Kidney glomerular epithelial cell (primary cell): ENCODE measurements at places on chromosomes 12 and 14.
A peak's percentile ranks its signal among the peaks of the same experiment; 100 is the strongest.

GRCh38 chr12:95918194-95918993 is 24.0 kb downstream of the CCDC38 start:
- DNase-seq = peak; percentile 58

- peak; percentile 60 for DNase-seq
Measured at GRCh38 chr12:93943780-93944179, 204.6 kb upstream of the PLXNC1 start.

DNA sequence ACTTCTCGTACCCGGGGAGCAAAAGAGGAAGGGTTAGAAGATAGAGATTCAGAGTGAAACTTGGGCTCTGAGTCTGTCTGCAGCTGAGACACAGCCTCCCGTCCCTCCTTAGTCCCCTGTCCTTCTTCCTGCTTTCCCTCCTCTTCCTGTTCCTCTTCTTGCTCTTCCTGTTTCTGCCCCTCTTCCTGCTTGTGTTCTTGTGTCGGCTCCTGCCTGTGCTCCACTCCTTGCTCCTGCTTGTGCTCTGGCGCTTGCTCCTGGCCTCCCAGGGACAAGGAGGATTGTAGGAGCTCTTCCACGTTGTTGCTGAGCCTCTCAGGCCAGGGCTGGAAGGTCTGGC is 3.0 kb downstream of the ACRBP start:
- no peak for DNase-seq

DNA sequence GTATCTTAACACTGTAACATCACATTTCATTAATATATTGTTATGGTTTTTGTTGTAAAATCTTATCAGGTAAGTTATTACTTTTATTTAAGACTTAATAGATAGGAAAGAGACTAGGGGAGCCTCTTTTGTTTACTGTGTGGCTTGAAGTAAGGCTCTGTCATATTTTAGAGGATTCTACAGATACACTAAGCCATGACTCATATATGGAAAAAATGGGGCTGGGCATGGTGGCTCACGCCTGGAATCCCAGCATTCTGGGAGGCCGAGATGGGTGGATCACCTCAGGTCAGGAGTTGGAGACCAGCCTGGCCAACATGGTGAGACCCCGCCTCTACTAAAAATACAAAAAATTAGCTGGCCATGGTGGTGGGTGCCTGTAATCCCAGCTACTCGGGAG is 23.6 kb upstream of the NPFF start:
- no peak for DNase-seq

DNA sequence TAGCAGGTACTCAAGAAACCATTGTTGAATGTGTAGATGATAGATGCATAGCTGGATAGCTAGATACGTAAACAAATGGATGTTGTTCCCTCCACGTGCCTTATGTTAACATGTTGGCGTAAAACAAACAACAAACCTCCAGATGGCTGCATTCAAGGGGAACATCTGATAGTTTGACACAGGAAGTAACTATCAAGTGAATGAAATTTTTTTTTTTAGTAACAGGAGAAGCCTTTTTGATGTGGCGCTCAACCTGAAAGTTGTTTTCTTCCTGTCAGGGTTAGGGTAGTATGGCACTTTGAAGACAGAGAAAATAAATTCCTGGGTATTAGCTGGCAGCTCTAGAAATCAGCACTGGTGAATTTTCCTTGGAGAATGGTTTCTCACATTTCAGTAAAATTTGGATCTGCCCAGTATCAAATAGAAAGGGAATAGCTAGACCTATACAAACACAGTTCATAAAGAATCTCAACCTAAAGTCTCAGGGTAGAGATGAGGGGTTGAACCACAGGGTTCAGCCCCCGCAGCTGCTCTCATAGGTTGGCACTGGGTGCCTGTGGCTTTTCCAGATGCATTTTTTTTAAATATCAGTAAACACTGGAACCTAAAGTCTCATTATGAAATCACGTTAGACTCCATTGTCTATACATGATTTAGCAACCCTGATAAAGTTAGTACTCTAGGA is 18.8 kb upstream of the RAP1B start:
- no peak for DNase-seq

DNA sequence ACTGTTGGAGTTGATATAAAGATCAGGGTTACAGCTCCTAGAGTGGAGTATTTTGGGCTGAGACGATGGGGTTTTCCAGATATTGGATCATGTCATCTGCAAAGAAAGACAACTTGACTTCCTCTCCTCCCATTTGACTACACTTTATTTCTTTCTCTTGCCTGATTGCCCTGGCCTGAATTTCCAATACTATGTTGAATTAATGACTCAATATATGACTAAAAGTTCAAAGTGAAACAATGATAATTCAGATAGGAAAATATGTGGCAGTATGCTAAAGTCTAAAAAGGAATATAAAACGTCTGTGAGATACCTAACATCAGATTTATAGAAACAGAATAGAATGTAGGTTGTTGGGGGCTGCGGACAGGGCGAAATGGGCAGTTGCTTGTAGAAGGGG is 72.2 kb downstream of the BHLHE41 start:
- no peak for DNase-seq

DNA sequence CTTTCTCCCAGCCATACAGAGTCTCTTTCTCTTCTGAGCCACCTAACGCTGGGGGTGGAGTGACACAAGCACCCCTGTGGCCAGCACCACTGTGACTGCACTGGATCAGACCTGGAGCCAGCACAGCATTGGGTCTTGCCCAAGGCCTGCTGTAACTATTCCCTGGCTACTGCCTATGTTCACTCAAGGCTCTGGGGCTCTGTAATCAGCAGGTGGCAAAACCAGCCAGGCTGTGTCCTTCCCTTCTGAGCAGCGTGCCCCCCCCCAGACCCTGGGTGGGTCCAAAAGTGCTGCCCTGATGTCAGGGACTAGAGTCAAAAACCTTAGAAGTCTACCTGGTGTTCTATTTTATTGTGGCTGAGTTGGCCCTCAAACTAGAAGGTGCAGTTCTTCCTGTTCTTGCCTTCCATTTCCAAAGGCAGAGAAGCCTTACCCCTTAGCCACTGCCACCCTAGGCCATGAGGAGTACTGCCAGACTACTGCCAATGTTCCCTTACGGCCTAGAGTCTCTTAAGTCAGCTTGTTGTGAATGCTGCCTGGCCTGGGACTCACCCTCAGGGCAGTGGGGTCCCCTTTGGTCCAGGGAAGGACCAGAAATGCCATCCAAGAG is 49.9 kb downstream of the PELI2 start:
- DNase-seq = no peak

DNA sequence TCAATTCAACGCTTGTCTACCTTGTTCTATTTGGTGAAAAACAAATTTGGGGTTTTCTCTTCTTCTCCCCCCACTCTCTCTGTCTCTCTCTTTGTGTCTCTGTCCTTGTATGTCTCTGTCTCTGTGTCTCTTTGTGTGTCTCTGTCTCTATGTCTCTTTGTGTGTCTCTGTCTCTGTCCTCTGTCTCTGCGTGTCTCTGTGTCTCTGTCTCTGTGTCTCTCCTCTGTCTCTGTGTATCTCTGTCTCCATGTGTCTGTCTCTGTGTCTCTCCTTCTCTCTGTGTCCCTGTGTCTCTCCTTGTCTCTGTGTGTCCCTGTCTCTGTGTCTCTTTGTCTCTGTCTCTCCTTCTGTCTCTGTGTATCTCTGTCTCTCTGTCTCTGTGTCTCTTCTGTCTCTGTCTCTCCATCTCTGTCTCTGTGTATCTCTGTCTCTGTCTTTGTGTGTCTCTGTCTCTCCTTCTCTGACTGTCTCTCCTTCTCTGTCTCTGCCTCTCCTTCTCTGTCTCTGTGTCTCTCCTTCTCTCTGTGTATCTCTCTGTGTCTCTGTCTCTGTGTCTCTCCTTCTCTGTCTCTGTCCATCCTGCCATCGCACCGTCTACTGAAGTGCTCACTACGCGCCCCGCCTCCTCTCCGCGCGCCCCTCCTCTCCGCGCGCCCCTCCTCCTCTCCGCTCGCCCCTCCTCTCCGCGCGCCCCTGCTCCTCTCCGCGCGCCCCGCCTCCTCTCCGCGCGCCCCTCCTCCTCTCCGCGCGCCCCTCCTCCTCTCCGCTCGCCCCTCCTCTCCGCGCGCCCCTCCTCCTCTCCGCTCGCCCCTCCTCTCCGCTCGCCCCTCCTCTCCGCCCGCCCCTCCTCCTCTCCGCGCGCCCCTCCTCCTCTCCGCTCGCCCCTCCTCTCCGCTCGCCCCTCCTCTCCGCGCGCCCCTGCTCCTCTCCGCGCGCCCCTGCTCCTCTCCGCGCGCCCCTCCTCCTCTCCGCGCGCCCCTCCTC is 12.8 kb downstream of the LRCOL1 start:
- peak; percentile 12 for DNase-seq

DNA sequence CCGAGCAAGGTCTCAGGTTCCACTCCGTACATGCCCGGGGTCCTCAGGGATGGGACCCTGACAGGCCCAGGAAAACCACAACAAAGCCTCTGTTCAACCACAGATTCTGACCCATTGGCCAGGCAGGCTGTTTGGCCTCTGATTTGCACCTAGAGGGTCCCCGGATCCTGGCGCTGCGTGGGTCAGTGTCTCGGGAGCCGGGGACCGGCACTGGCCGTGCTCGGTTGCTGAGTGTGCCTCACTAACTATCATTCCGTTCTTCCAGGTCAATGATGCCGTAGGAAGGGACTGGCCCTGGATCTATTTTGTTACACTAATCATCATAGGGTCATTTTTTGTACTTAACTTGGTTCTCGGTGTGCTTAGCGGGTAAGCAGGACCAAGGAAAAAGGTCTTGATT is 290.2 kb upstream of the FKBP4 start:
- DNase-seq = no peak
